CD4-positive, CD25-positive, alpha-beta regulatory T cell (primary cell): ENCODE measurements at places on chromosomes 5 and 9. TPM values are rescaled to one million over a fixed set of nuclear protein-coding genes. Genes with fewer than 3 reads are reported as not detected.

DNA sequence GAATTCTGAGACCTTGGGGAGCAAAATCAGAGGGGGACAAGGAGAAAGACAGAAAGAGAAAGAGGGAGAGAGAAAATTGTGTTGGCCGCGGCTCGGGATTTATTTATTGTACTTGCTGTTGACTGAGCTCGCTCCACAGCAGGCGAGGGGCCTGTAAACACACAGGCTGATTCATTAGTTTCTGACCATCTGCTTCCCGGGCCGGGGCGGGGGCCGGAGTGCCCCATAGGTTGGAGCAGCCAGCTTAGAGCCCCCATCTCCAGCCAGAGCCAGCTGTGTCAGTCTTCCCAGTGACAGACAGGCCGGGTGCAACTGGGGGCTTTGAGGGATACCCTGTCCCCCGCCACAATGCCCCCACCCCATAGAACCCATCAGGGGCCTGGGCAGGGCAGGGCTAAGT is 30.9 kb downstream of the NTNG2 start:
- no peak overlapping the region for H3K27ac ChIP-seq
- H3K27me3 ChIP-seq, result no peaks in the 10 kb centered on the region
- no peaks in the 10 kb centered on the region for H3K36me3 ChIP-seq
- no peak for DNase-seq

GRCh38 chr5:152547202-152547601 is 142.1 kb upstream of the NMUR2 start:
- DNase-seq, result no peak
- no peaks in the 10 kb centered on the region for H3K36me3 ChIP-seq
- H3K4me1 ChIP-seq, result no peaks in the 10 kb centered on the region
- no peak overlapping the region for H3K27ac ChIP-seq

- H3K4me3 ChIP-seq, result no peak overlapping the region
- H3K4me1 ChIP-seq, result no peaks in the 10 kb centered on the region
- no peaks in the 10 kb centered on the region for H3K27me3 ChIP-seq
- no peaks in the 10 kb centered on the region for H3K36me3 ChIP-seq
- no peak overlapping the region for H3K27ac ChIP-seq
Measured at GRCh38 chr9:86181379-86182315, 77.8 kb downstream of the C9orf153 start.

DNA sequence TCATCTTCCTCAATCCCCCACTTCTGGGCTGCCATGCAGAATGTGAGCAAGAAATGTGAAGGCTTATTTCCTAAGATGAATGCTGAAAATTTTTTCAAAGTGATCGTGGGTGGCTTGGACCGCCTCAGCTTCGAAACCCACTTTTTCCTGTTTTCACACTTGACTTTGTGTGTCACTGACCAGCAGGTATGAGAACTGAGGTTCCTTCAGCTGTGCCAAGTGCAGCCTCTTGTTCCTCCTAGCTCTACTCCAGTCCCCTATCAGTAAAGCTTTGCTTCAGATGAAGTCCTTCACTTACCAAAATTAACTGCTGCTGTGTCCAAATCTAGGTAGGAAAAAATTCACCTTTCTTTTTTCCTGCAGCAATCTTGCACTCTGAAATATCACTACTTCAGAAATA is 382.6 kb downstream of the DTWD2 start:
- no peak for DNase-seq
- H3K36me3 ChIP-seq, result no peaks in the 10 kb centered on the region
- no peaks in the 10 kb centered on the region for H3K27me3 ChIP-seq
- H3K4me1 ChIP-seq, result no peaks in the 10 kb centered on the region

The FSTL4 gene
- not detected for polyA plus RNA-seq
